ENCODE measurements at places on chromosomes 3 and 15. TPM values are rescaled to one million over a fixed set of nuclear protein-coding genes. Genes with fewer than 3 reads are reported as not detected.

Gene SYNPR
- total RNA-seq, result not detected

Gene CNTN3
- 4.2 TPM for total RNA-seq

Gene GCHFR
- 156 TPM for total RNA-seq

Gene APOD
- 50.1 TPM for total RNA-seq

Gene NRROS
- total RNA-seq, result 17.8 TPM

Gene SNTN
- total RNA-seq, result 0.67 TPM

Gene PYGO1
- total RNA-seq, result 1.8 TPM

DNA sequence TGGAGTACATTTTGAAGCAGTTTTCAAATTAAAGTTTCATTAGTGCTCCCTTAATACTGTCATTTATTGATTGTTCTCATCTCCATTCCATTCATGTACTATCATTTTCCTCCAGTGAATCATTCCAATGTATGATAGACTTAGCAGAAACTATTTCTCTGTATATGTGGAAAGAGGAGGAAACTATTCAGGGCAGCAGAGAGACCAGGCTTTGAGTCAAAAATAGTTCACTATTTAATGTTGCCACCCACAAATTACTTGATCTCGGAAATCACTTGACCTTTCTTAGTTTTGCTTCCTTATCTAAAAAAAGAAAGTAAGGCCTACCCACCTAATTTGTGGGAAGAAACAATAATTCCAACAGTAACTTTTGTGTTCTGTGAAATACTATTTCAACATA is 610.5 kb upstream of the ZNF385D start:
- no peak for DNase-seq

DNA sequence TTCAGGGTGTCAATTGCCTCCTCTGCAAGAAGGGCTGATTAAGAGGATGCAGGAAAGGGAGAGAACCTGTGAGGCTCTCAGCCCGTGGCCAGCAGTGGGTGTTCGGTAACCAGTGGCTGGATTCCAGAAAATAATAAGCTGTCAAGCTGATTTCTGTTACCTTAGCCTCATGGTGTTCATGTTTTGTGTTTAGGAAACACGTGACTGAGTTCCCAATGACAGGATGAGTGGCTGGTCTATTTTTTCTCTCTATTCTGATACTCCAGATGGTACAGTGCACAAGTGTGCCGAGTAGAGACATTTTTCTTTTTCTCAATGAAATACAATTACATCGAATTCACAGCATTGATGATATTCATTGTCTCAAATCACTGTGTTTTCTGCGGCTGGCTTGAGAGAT is 43.6 kb downstream of the EDEM1 start:
- no peak for DNase-seq

GRCh38 chr3:190519886-190520285 is 6.0 kb downstream of the IL1RAP start:
- DNase-seq, result no peak

GRCh38 chr15:94075349-94075748 is 156.0 kb upstream of the MCTP2 start:
- DNase-seq, result no peak

GRCh38 chr15:31328428-31328968 is 1.9 kb downstream of the KLF13 start:
- no peak for DNase-seq

DNA sequence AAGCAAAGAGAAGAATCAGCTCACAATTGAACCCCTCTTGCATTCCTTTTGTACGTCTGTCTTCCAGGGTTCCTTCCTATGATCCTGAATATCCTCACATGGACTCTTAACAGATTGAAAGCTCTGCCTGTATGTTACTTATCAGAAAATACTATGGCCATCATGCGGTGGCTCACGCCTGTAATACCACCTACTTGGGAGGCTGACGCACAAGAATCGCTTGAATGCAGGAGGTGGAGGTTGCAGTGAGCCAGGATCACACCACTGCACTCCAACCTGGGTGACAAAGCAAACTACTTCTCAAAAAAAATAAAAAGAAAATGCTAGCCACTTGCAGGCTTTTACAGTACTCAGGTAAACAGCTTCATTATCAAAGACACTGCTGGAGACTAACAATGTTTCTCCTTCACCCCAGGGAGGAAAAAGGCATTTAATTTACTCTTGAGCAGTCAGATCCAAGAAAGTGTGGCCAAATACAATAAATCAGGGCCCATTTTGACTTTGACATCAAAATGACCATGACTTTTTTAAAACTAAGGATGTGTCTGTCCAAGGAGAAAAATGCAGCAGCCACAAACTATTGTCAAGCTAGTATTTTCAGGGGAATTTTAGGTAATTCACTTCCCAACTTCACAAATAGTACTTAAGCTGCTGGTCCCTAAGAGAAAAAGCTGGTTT is 27.3 kb downstream of the NPTN start:
- no peak for DNase-seq

- no peak for DNase-seq
Measured at GRCh38 chr15:97479957-97480356, 480.5 kb upstream of the ARRDC4 start.

DNA sequence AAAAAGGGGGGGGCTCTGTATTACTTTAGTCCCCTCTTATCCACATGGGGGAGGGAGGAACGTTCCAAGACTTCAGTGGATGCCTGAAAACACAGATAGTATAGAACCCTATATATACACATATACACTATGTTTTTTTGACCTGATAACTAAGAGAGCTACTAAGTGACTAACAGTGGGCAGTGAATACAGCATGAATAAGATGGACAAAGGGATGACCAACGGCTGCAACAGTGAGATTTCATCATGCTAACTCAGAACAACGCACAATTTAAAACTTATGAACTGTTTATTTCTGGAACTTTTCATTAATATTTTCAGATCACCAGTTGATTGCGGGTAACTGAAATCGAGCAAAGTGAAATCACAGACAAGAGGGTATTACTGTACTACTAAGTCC is 7.3 kb downstream of the DCUN1D1 start:
- DNase-seq, result no peak

GRCh38 chr3:71949442-71949841 is 164.5 kb upstream of the PROK2 start:
- DNase-seq, result no peak

GRCh38 chr15:38781196-38781595 is 216.6 kb upstream of the RASGRP1 start:
- no peak for DNase-seq

DNA sequence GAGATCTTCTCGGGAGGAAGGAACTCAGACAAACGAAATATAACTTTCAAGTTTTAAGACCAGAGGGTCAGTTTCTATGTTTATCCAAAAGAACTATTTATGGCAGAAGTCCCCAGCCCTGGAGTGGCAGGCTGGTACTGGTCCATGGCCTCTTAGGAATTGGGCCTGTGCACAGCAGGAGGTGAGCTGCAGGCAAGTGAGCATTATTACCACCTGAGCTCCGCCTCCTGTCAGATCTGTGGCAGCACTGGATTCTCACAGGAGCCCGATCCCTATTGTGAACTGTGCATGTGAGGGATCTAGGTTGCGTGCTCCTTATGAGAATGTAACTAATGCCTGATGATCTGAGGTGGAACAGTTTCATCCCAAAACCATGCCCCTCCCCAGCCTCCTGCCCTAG is 14.3 kb upstream of the HPS3 start:
- DNase-seq, result no peak

- DNase-seq, result no peak
Measured at GRCh38 chr3:172034786-172035685, 4.3 kb upstream of the FNDC3B start.

All from upper lobe of left lung (tissue), 6 donors.